ENCODE measurements at places on chromosomes 5 and 9.

DNA sequence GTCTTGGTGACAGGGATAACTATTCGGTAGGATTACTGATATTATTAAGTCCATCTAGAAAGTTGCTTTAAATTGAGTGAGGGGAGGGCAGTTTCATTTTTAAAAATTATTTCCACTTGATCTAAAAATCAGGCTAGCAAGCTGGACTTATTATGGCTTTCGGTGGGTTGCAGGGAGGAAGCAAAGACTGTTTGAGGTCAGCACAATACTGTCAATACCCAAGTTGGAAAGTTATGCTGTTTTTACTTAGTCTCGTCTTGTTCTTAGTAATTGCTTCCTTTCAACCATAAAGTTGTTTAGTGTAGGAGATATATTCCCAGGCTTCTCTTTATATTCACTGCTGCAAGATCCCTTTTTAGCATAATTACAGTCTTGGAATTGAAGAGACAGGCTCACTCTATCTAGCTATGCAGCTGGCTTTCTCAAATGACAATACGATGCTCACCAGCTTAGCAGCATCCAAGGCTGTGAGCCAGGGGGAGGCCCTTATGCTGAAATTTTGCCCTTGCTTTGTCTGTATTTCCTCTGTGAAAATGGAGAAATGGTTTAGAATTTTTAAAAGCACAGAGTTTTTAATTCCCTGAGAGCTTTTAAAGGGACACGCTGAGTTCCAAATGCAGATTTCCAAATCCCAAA, 68.2 kb upstream of the APC start:
- no peak for DNase-seq

DNA sequence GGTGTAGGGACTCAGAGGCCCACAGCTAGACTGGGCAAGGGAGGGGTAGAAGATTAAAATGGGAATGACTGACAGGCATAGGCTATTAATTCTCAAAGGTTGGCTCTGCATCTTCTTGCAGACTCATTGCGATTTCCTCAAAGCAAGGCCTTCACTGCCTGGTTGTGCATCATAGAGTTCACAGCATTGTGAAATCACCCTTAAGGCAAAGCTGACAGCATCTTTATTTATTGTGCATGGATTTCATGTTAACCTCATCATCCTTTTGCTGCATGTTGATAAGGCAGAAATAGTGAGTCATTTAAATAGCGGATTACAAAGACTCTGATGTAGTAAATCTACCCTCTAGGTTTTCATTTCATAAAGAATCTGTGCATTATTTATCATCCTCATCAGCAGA, 13.6 kb upstream of the PALM2AKAP2 start:
- DNase-seq, result no peak

- no peak for DNase-seq
These were observed 73.1 kb downstream of the RPS23 start for GRCh38 chr5:82205005-82205404.

DNA sequence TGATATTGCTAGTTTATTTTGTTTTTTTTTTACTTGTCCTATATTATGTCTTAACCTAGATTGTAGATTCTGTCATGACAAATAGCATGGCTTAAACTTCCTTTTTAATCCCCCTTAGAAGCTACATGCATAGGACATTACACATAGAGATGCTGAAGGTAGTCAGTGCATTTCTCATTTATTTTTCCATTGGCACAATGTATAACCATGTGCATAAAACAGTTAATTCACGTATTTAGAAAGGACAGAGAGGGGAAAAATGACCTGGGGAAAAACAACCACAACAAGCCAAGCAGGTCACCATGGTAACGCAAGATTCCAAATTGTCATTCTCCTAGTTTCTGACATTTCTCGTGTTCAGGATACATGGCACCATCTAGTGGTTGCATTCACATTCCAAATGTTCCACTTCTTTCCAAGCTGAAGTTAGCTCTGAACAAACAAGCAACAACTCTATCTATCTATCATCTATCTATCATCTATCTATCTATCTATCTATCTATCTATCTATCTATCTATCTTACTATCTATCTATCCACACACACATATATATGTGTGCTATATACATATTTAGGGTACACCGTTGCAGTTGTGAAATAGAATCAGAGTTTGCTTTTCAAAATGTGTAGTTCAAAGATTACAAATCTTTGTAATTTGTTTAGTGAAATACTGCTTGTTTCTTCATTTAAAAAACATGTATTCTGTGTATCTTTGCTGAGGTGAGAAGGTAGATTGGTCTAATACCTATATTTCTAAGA, 487.2 kb upstream of the ST8SIA4 start:
- DNase-seq, result no peak

DNA sequence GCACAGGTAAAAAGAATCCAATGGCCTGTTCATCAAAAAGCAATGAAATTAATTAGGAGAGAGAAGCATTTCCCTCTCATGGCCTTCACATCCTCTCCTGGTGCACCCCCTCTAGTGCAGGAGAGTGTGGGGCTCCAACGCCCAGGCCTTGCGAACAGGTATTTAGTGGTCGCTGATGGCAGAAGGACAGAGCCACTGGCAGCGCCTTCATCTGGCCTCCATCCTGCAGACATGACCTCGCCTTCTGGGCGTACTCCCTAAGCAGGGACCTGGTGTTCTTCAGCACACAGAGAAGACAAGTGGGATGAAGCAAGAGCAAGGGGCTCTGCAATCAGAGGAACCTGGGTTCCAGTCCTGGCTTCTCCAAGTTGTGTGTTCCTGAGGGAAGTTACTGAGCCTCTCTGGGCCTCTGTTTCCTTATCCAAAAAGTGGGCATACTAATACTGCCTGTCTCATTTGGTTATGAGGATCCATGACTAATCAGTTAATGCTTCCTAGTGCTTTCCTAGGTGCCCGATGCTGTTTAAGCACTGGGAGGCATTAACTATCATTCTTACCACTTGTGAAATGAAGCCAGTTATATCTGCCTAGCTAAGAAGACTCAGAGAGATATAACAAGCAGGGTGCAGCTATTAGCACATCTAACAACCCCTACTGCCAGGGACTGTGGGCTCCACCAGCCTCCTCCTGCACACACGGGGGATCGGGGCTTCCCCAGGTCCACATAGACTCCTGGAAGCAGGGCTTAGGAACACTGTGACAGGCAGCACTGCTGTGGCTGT, 77.3 kb downstream of the SEMA4D start:
- DNase-seq, result no peak

DNA sequence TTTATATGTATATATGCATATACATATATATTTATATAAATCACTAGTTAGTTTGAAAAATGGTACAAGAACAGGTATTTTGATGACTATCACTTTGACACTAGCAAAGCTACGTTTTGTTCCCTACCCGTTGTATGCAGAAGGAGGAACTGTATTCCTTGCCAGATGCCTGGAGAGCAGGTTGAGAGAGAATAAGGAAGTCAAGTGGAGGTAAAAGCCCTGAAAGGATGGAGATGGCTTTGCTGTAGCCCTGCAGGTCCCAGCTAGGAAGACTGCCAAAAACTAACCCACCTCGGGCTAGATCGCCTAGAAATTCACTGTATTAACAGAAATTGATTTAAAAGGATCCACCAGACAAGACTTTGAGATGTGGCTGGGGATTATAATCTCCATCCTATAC, 229.3 kb downstream of the RFX3 start:
- no peak for DNase-seq

DNA sequence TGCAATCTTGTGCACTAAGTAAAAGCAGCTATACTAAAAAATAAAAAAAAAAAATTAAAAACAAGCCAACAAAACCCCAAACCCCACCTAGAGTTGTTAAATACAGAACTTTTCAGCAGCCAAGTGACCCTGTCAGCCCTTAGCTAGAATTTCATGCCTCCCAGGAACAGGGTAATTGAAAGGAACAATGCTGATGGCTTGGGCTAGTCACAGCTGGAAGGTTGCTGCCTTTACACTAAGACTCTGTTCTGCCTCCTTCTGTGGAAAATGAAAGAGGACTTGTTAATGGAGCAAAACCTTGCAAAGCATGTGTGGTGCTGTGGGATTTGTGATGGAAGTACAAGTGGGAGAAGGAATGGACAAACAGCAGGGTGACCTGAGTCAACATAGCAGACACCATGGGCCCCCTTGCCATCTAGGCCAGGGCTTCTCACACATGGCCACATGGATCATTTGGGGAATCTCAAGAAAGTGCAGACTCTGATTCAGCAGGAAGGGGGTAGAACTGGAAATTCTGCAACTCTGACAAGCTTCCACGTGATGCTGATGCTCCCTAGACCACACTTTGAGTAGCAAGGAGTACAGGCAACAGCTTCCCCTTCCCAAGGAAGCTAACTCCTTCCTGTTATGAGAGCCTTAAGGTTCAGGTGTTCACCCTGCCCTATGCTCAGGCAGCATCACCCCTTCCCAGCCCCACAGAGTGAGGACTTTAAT, 14.9 kb upstream of the TMEM252 start:
- no peak for DNase-seq
